ENCODE measurements at places on chromosomes 6 and 20.

- no peak for DNase-seq
Observed at GRCh38 chr6:45488889-45489288, 111.2 kb upstream of the SUPT3H start.

- DNase-seq: no peak
Observed at GRCh38 chr6:53627391-53628218, 38.0 kb downstream of the KLHL31 start.

- DNase-seq: no peak
Observed at GRCh38 chr6:99605074-99605734, 1.4 kb upstream of the PRDM13 start.

- DNase-seq: no peak
Observed at GRCh38 chr6:139343052-139343750, 31.2 kb downstream of the CITED2 start.

DNA sequence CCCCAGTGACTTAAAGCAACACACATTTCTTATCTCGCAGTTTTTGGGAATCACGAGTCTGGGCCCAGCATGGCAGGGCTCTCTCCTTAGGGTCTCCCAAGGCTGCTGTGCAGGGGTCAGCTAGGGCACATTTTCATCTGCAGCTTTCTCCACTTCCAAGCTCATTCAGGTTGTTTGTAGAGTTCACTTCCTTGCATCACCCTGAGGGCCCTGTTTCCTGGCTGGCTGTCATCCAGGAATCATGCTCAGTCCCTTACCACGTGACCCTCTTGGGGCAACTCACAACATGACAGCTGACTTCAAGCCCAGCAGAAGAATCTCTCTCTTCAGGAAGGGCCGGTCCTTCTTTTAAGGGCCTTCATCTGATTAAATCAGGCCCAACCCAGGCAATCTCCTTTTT lies 21.3 kb downstream of the SNAP25 start:
- no peak for DNase-seq
